ENCODE measurements at places on chromosomes 3 and 15. TPM values are rescaled to one million over a fixed set of nuclear protein-coding genes. Genes with fewer than 3 reads are reported as not detected.

Gene MST1R
- 4.3 TPM for total RNA-seq

Gene CD96
- 0.20 TPM for total RNA-seq

Gene MKRN2OS
- 0.29 TPM for total RNA-seq

Gene MYRIP
- 0.53 TPM for total RNA-seq

Gene SUSD5
- 1.7 TPM for total RNA-seq

Gene GPR149
- not detected for total RNA-seq

Gene GALNT15
- 0.11 TPM for total RNA-seq

Gene CCDC54
- total RNA-seq: not detected

Gene FGD5
- total RNA-seq: 3.4 TPM

Gene TMEM158
- total RNA-seq: 5.1 TPM

Gene ADGRG7
- not detected for total RNA-seq

Gene ZNF774
- total RNA-seq: 8.0 TPM

Gene FAM43A
- 11.0 TPM for total RNA-seq

Gene FSD2
- total RNA-seq: not detected

Gene TLR9
- 0.16 TPM for total RNA-seq

Gene CACNA1D
- total RNA-seq: 2.8 TPM

Gene IL17RD
- 27.5 TPM for total RNA-seq

Gene SLC33A1
- total RNA-seq: 22.3 TPM

Gene DAZL
- not detected for total RNA-seq

Gene PIAS1
- total RNA-seq: 71.1 TPM

Gene PRR20G
- not detected for total RNA-seq

Gene SLC51B
- total RNA-seq: not detected

Gene VEPH1
- total RNA-seq: 7.9 TPM

Gene KLHL6
- 0.07 TPM for total RNA-seq

Gene MRPL47
- total RNA-seq: 32.7 TPM

Gene TRIM42
- not detected for total RNA-seq

Gene PIGZ
- 0.91 TPM for total RNA-seq

Gene SLC9C1
- 0.69 TPM for total RNA-seq

Gene GHSR
- total RNA-seq: not detected

Gene SENP5
- total RNA-seq: 46.5 TPM

Gene KNSTRN
- total RNA-seq: 34.6 TPM
